ENCODE measurements at places on chromosomes 6 and 20.

DNA sequence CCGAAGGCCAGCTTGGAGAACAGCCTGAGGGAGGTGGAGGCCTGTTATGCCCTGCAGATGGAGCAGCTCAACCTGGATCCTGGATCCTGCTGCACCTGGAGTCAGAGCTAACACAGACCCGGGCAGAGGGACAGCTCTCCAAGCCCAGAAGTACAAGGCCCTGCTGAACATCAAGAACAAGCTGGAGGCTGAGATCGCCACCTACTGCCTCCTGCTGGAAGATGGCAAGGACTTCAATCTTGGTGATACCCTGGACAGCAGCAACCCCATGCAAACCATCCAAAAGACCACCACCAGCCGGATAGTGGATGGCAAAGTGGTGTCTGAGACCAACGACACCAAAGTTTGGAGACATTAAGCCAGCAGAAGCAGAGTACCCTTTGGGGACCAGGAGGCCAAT, 223.5 kb upstream of the ID4 start:
- no peak for DNase-seq

GRCh38 chr6:121791396-121792315, 356.2 kb downstream of the GJA1 start:
- DNase-seq = no peak

DNA sequence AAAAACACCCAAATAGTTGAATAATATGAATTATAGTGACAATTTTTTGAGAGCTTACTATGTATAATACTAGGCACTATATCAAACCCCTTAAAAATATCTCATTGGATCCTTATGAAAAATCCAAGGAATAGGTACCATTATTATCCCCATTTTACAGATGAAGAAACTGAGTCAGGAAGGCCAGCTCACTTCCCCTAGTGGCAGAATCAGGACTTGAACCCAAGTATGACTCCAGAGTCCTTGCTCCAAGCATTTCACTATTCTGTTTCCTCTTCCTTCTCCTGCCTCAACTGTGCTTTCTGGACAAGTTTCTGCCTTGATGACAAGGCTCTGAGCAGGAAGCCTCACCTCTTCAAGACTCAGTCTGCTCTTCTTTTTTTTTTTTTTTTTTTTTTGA, 10.8 kb upstream of the PARD6B start:
- DNase-seq = no peak

GRCh38 chr6:37702314-37702713, 4.6 kb upstream of the MDGA1 start:
- no peak for DNase-seq

DNA sequence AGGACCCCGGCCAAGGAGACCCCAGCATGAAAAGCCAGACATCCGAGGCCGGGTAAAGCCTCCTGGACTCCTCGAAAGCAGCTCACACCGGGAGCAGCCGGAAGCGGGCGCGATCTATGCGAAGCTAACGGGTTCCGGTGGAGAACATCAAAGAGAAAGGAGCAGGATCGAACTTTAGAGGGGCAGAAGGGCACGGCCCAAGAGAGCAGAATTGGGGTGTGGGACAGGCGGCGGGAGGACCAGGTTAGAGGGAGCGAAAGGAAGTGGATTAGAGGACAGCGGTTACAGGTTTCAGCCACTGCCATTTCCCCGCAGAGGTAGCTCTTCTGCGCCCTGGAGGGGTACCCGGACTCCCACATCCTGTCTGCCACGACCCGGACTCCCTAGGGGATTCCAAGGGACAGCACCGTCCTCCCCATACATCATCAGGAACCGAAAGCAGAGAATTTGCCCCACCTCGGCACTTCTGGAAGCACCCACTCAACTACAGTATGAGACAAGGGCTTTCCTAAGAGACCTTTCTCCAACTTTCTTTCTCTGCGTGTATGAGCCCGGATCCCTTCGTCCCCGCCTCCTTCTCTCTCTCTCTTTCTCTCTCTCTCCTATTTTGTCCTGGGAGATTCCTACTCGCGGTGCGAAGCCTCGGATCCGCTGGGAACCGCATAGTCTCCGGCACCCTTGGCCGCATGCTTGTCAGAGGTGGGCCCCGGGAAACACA, 507 bp upstream of the VGLL2 start:
- DNase-seq = no peak

- no peak for DNase-seq
These were observed 5.3 kb downstream of the FIG4 start for GRCh38 chr6:109696355-109696754.

DNA sequence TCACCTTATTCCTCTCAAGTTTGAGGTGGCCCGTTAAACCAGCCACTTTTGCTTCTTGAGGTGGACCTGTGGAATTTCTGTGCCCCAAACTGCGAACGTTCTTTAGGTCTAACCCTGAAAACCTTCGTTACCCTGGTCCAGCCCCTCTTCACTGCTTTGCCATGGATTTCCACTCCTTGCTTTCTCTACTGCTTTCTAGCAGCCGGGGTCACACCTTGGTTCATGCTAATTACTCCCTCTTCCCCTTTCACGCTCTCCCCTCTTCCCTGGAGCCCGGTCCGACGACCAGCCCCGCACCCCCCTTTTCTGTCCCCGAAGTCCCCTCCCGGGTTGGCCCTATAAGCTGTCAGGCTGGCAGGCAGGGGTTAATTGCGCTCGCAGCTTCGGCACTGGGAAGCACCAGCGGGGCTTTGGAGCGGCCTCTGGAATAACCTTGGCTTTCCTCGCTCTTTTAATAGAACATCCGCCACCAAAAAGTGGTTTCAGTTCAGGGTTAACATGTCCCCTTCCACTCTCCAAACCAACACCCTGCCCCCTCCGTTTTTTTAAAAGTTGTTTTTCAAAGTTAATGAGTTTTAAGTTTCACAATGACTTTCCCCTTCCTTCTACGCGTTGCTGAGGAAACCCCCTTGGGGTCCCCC, 1.4 kb upstream of the HIVEP1 start:
- no peak for DNase-seq

- no peak for DNase-seq
These were observed 1360.1 kb upstream of the GJE1 start for GRCh38 chr6:140772576-140772975.

GRCh38 chr20:34220561-34220960, 20.7 kb upstream of the ASIP start:
- no peak for DNase-seq

- DNase-seq = peak; percentile 10
These were observed 806.3 kb upstream of the GJE1 start for GRCh38 chr6:141326426-141326825.

DNA sequence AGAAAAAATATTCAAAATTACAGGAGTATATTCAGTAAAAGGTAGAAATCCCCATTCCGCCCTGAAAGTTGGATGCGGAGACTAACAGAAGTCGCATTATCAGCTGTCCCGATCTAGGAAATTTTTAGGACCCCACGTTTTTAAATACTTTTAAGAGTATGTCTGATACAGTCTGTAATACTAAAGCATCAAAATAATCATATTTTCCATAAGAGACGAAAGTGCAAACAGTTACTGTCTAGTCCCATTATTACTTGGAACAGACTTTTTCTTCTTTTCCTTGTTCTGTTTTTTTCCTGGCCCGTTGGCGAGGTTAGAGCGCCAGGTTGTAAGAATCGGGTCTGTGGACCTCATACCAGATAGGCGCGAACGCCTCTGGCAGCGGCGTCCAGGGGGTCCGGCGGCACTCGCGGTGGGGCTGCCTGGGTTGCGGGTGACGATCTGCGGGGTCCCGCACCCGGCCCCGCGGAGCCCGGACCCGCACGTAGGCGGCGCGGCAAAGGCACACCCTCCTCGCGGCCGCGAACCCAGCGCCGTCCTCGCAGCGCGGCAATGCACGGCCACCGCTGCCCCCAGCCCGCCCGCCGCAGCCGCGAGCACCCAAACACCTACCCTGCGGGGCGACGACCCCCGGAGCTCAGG, 460 bp downstream of the PLAGL1 start:
- no peak for DNase-seq

- DNase-seq = no peak
These were observed 232.3 kb upstream of the FKBP1C start for GRCh38 chr6:62978920-62979319.

- no peak for DNase-seq
These were observed 648.7 kb upstream of the FLRT3 start for GRCh38 chr20:14986026-14986655.

DNA sequence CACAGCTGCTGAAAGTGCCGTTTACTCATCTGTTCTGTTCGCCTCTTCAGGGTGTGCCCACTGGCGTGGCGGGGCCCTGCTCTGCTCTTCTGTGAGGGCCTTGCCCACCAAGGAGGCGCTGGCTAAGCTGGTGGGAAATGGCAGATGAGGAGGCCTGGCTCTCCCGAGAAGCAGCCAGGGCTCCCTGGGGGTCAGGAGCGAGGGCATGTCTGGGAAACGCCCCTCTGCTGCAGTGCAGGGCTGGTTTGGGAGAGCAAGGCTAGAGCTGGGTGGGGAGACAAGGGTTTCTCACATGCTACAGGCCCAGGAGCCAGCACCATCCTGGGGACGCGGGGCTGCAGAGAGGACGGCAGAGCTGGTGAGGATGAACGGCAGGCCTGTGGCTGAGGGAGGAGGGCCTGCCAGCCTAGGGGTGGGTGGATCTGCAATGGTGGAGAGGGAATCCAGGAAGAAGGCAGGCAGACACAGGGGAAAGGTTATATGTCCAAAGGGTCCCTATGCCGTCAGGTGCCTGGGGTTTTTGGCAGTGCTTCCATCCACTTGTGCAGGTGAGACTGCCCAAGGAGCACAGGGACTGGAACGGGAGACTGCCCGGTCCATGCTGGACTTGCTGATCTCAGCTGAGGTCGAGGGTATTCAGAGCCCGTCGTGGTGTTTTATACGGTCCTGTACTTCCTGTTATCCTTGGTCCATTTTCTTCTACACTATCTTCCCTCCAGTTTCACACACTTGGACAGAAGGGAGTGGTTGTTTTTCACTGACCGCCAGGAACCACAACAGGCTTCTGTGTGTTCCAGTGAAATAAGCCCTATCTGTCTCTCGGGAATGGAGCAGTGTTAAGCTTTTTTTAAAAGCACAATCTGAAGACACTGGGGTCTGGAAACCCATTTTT, 119.2 kb downstream of the SYCP2 start:
- DNase-seq = no peak

DNA sequence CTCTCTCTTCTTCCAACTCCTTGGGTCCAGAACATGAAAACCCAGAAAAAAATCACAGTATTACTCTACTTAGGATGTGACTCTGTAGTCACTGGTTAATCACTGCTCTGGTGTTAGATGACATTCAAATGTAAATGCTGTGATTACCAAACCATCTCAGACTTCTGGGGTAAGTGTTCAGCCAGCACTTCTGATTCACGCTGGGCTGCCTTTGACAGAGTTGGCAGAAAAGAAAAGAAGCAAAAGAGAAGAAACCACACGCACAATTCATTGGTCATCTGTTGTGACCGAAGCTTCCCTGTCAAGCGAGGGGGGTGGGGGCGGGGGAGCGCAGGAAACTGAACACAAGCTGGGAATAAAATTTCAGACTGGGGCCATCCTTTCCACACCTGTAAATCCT, 82.7 kb downstream of the PSMG4 start:
- no peak for DNase-seq

- no peak for DNase-seq
These were observed 2.6 kb downstream of the MGME1 start for GRCh38 chr20:17971300-17972013.

DNA sequence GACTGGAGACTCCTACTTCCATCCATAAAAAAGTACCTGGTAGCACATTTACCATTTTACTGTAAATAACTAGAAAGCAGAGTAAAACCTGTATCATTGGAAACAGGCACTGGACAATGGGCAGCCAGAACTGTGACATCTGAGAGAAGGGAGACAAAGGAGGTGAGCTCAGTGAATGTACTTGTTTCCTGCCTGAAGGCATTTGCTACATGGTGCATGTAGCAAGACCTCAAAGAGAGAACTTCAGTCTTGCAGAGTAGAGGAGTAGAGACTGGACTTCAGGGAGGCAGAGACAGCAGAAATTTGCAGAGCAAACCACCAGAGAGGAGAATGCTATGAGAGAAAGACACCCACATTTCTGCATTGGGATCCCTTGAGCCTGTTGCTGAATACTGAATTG, 171.0 kb upstream of the CCN2 start:
- no peak for DNase-seq

DNA sequence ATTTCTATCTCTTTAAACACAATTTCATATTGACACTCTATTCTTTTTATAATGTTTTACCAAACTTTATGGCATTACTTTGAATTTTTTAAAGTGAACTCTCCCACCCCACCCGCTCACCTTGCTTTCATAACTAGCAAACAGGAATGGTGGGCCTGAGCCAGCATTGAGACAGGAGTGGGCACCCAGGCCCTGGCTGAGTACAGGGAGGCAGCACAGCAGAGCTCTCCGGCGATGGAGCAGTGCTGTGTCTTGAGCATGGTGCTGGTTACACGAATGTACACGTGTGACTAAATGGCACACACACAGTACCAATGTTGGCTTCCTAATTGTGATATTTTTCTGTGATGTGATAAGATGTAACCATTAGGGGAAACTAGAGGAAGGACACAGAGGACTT, 4.5 kb downstream of the CST11 start:
- DNase-seq = no peak

DNA sequence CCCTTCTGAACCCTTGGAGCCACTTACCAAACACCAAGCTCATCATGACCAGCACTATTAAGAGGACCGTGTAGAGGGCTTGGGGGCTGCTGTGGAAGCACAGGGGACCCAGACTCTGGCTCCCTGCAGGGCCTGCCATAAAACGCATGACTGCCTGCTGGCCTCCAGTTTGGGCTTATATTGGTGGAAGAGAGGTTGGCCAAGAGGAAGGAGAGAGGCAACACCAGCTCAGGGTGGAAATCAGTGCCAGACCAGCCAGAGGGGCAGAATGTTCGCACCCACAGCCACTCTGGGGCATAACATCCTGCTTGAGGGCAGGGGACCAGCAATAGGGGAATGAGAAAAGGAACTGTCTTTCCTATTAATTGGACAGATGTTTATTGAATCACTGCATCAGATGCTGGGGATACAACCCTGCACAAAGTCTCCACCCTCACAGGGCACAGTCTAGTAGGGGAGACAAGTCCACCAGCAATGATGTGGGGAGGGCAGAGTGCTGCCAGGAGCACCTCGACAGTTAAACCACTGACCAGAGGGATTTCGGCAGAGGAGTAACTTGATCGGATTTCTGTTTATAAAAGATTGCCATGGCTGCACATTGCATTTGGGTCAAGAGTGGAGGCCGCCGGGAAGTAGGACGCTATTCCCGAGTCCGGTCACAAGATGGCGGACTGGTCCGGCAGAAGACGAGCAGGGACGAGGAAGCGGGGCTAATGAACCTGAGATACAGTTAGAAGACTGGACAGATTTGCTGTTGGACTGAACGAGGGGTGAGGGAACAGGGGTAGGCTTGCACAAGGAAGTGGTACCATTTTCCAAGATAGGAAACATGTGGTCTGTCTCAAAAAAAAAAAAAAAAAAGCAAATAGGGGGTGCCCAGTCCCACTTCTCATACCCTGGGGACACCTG, at the start of gene LY6G5C:
Gene LY6G5C (minus strand): TSS at position 842 of the 909 bp plus-strand sequence. CDS start 694 bp downstream, at position 148.
- DNase-seq = peak; percentile 50

- DNase-seq = no peak
These were observed 4.2 kb downstream of the RIMS4 start for GRCh38 chr20:44805979-44806620.

DNA sequence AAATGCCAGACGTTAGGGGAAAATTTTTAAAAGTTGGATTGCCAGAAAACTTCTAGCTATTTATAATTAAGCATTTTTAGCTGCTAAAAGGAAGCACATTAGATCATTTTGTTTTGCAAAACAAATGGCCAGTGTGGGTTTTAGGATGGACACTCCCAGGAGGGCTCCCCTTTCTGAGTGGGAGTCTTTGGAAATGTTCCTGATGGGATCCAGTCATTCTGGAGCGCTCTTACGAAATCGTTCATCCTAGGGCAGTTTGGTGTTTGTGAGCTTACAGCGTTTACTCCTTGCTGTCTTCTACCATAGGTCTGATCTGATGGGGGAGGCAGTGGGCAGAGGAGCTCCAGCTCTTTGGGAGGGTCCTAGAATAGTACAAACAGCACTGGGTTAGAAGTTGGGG, 14.7 kb downstream of the GNAS start:
- DNase-seq = no peak
